ENCODE measurements at places on chromosomes 6 and 20. TPM values are rescaled to one million over a fixed set of nuclear protein-coding genes. Genes with fewer than 3 reads are reported as not detected.

DNA sequence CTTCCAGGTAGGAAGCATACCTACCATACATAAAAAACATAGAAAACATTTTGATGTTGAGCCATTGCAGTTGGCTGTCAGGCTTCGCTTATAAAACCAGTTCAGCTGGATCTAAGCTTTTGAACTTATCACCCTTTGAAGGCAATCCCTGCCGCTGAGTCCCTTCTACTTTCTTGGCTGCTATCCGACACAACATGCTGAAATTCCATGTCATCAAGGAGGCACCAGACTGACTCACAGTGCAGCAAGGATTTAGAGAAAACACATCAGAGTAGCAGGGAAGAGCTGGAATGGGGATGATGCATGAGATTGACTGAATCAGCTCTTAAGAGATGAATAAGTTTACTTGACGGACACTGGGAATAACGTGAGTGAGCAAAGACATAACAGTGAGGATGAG lies 135.0 kb upstream of the MAN1A1 start:
- DNase-seq, result no peak

DNA sequence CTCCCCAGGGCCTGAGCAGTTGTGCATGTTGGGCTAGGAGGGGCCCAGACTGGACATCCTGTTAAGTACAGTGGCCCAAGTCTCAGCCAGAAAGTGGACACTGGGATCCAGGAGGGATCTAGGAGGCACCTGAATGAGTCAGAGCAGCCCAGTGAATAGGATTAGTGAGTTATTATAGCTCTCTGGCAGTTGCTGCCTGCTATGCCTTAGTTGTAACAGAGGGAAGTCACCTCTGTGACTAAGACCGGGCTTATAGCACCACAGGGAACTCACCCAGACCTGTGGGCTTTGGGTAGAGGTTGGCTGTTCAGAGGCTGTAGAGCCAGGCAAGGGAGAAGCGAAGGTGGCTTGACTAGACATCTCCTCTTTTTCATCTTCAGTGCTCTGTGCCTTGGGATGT lies 39.0 kb upstream of the AAR2 start:
- no peak for DNase-seq

DNA sequence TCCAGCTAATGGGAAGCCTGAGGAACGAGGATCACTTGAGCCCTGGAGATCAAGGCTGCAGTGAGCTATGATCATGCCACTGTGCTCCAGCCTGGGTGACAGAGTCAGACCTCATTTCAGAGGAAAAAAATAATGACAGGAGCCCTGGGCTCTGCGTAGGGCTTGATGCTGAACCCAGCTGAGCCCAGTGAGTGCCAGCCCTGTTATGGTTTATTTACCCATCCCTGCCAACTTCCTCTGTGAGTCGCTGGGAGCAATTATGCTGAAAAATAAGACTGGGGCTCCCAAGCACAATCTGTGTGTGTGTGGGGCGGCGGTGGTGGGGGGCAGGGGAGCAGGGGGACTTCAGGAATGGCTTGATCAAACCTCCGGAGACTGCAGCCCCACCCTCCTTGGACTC lies 75.9 kb upstream of the PMEPA1 start:
- no peak for DNase-seq

- no peak for DNase-seq
Measured at GRCh38 chr6:5084781-5085647, at the start of gene PPP1R3G. TSS of gene PPP1R3G (plus strand) at chr6:5085341. CDS start at chr6:5085486, 145 bp downstream.

DNA sequence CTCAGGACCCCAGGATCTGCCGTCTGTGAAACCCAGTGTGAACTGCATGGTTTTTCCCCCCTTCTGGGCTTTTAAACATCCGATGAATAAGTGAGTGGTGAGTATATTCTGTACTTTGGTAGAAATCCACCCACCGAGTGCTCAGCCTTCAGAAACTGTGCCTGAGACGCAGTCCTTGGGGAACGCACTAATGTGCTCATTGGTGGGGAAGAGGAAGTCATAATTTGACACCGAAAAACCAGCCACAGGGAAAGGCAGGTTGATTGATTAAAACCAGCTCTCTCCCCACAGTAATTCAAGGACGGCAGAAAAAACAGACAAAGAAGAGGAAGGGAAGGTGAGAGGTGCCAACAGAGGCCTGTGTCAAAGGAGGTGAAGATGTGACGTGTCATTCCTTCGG lies 21.7 kb downstream of the EDN3 start:
- DNase-seq, result no peak

Gene OTOR
- 0.32 TPM for polyA plus RNA-seq
